DMS79 treated with DMSO at 0.1 percent for 48 hours (cell line): ENCODE measurements at places on chromosomes 1 and 21.

GRCh38 chr1:41320895-41321676, 40.1 kb upstream of the FOXO6 start:
- no peak for DNase-seq

GRCh38 chr1:44061857-44062256, 30.6 kb upstream of the SLC6A9 start:
- DNase-seq = no peak

DNA sequence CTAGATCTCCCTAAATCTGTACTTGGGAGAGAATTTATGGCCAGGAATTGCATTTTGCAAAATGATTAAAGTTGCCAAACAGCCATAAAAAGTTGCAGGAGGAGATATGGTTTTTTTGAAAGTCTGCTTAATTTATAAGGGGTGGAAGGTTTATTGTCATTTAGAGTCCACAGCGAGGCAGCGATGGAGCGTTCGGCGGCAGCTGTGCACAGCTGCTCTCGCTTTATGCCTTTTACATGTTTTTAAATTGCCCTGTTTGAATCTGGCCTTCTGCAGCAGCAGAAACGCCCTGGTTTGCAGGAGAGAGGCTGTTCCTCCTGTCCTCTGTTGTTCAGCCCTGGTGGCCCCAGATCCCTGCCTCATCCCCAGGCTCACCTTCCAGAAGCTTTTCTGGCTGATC, 144.9 kb upstream of the POU3F1 start:
- no peak for DNase-seq

GRCh38 chr1:235176486-235176885, 15.4 kb upstream of the RBM34 start:
- DNase-seq = no peak

DNA sequence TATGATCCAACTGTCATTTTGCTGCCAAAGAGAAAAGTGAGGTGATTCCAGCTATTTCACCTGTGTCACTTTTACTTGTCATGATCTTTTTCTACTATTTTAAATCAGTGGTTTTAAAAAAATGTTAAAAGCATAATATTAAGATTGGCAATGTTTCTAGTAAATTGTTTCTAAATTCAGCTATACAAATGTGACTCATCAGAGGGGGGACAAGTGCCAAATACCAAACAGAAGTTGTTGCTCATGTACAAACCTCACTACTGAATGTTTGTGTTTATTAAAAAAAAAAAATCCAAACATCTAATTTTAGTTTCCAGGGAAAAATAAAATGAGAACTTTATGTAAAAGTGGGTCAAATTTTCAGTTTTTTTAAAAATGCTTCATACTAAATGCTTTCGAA, 346.2 kb upstream of the SNX7 start:
- DNase-seq = no peak

GRCh38 chr1:37989361-37989930, 376 bp downstream of the SF3A3 start:
- no peak for DNase-seq
